Skeletal muscle tissue (tissue), 5 donors: ENCODE measurements at places on chromosomes 1 and 21. TPM values are rescaled to one million over a fixed set of nuclear protein-coding genes. Genes with fewer than 3 reads are reported as not detected.

Gene CD84
- 3.1 TPM for total RNA-seq

Gene TMEM54
- 5.2 TPM for total RNA-seq

Gene VHLL
- not detected for total RNA-seq

Gene CFAP74
- total RNA-seq: under 0.01 TPM

Gene NBPF8
- total RNA-seq: 8.9 TPM

Gene KRTAP21-2
- not detected for total RNA-seq

Gene NBPF20
- total RNA-seq: 3.7 TPM

Gene CXADR
- 0.52 TPM for total RNA-seq

Gene NTPCR
- 11.0 TPM for total RNA-seq

Gene GJA8
- total RNA-seq: not detected

Gene AADACL4
- total RNA-seq: not detected

Gene CHRM3
- 1.6 TPM for total RNA-seq

Gene OR6Y1
- total RNA-seq: not detected

Gene C21orf58
- 3.1 TPM for total RNA-seq

Gene FAM131C
- total RNA-seq: not detected

Gene LCE3E
- not detected for total RNA-seq
